DMS153 (cell line): ENCODE measurements at places on chromosomes 4 and X.

DNA sequence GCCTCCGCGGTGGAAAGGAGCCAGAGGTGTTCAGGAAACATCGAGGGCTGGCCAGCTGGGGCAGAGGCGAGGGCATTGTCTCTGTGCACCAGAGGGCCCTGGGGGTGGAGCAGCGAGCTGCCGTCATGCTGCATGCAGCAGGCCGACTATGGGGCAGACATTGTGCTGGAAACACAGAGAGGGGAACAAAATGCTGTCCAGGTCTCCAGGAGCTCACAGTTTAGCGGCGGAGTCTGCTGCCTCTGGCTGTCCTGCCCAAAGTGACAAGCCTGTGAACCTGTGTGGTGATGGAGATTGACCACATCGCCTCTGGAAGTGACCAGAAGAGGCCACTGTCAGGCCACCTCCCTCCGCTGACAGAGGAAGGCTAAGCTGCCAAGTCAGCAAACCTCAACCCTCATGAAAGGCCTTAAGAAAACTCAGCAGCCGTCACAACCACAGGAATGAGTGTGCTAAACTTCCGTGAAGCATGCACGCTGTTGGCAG, 20.1 kb upstream of the SASH3 start:
- no peak for DNase-seq

GRCh38 chrX:39296472-39296871, 495.2 kb downstream of the MID1IP1 start:
- DNase-seq, result no peak

GRCh38 chr4:183967266-183967665, 62.2 kb downstream of the STOX2 start:
- no peak for DNase-seq

GRCh38 chrX:107646735-107647134, 18.4 kb downstream of the PRPS1 start:
- no peak for DNase-seq

DNA sequence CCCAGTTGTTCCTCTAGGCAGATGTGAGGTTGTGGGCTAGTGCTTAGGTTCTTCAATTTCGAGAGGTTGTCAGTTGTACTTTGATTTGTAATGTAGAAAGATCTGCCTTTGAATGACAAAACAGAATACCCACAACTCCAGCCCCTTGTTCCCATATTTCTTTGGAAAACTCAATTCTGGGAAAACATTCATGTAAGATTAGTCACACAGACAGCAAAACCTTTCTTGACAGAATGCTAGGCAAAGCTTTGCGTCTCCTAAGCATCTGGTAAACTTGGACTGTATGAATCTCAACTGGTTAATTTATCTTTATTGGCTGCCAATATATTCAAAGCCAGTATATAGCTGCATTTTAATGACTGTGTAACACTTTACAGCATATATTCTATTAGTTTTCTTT, 34.9 kb downstream of the NOCT start:
- no peak for DNase-seq

GRCh38 chr4:74237425-74237966, 70.8 kb upstream of the EPGN start:
- no peak for DNase-seq
